ENCODE measurements at places on chromosomes 2 and 18.

- DNase-seq = no peak
Observed at GRCh38 chr2:133433455-133434451, 134.5 kb downstream of the NCKAP5 start.

GRCh38 chr2:238728330-238729260 is 119.3 kb upstream of the TWIST2 start:
- no peak for DNase-seq

DNA sequence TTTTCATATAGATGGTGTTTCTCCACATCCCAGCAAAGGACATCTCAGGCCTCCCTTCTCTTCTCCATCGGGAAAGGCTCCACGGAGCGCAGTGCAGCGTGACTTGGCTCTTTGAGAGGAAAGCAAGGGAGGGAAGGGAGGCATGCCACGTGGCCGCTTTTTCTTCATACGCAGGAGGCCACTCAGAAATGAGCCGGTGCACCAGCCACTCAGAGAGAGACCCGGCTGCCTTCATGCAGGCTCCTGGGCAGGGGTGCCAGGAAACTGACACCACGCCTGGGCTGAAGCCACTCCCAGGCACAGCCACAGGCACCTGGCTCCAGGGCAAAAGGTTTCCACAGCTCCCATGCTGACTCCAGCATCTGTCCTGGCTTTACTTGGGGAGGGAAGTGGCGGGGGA is 11.1 kb upstream of the LOXHD1 start:
- no peak for DNase-seq

GRCh38 chr2:11904029-11904428 is 157.6 kb downstream of the LPIN1 start:
- no peak for DNase-seq

GRCh38 chr2:102315921-102316320 is 4.6 kb downstream of the IL1RL1 start:
- DNase-seq = no peak

DNA sequence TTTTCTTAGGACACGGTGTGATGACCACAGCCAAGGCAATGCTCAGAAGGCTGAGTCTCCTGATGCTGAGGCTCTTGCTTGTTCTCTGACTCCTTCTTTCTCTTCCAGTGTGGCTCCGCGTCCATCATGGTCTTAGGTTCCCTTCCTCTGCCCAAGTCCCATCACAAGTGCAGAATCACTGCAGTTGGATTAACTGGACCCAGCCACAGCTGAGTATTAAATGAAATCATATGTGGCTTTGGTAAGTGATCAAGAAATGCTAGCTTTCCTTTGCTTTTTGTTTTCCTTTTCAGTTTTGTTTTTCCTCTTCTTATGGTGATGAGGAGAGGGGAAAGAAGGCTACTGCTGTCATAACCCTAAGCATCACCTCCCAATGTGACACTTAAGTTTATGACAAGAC is 375.8 kb downstream of the INSIG2 start:
- DNase-seq = no peak

DNA sequence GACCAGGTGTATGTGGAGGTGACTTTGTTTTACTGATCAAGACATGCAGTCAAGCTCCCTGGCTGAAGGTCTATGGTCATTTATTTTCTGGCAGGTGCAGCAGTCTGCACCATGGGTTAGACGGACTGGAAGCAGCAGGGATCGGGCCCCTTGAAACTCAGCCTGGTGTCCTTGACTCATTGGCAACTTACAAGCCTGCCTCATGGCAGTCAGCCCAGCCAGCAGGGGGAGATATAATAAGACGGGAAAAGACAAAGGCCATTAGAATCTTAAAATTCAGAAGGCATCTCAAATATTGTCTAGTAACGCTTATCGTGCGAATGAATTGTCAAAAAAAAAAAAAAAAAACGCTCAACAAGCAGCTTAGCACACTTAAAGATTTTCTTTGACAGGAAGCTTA is 308.2 kb downstream of the EN1 start:
- DNase-seq = no peak

DNA sequence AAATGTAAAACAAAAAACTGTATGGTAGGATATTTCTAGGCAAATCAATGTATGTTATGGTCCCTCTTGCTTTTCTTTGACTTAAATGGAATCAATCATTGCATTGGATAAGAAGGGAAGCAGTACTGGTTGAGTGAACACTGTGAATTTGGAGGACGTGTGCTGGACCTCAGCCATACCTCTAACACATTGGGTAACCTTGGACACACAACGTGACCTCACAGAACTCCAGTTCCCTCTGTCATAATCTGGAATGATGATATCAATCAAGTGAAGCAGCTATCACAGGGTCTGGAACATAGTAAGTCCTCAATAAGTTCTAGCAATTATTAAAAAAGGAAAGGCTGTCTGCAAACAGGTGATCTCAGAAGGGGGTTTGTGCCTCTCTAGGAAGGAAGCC is 474.9 kb upstream of the TCF4 start:
- no peak for DNase-seq

- DNase-seq = no peak
Observed at GRCh38 chr2:62149708-62150107, 46.2 kb upstream of the B3GNT2 start.

- no peak for DNase-seq
Observed at GRCh38 chr18:54209471-54210180, 14.8 kb downstream of the MBD2 start.

DNA sequence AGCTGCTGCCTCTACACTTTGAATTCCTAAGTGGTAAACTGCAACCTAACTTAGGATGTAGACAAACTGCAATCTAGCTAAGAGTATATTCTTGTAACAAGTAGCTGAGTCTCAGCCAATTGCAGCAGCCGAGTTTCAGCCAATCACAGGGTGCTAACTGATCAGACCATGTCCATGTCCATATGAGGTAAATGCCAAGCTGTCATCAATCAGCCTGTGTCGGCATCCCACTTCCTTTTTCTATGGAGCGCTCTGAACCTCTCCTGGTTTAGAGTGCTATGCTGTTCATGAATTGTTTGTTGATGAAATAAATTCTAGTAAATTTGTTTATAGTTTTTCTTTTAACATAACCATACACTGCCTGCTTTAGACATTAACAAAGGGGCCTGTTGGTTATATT is 408.8 kb downstream of the NBAS start:
- DNase-seq = no peak

DNA sequence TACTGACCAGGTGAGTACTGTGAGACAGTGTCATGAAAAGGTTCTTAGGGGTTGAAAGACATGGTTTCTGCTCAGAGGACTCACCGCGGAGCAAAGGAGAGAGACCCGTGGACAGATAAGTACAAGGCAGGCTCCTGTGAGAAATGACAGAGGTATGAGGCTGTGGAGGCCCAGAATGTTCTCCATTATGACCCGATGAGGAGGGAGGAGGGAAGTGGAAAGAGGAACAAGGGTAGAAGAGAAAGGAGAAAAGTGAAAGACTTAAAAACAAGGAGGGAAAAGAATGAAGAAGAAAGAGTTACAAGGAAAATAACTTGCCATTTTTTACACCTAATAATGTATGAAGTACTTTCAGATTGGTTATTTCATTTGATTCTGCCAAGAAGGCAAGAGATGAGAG is 29.8 kb downstream of the MAPRE3 start:
- no peak for DNase-seq

DNA sequence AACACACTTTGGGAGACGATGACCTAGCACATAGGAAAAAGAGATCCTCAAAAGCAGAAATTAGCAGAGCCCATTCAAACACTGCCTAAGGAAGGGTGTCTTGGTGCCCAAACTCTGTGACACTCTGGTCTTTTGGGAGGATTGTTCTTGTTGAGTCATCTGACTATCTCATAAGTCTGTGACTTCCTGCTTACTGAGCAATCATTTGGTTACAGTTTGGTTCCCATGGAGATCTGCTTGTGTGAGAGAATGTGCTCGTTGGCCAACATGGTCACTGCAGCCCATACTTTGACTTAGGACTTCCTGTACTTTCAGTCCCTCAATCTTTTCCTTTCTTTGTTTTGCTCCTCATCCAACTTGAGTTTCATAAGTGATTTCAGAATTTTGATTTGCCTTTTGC is 602.9 kb downstream of the NYAP2 start:
- DNase-seq = no peak

DNA sequence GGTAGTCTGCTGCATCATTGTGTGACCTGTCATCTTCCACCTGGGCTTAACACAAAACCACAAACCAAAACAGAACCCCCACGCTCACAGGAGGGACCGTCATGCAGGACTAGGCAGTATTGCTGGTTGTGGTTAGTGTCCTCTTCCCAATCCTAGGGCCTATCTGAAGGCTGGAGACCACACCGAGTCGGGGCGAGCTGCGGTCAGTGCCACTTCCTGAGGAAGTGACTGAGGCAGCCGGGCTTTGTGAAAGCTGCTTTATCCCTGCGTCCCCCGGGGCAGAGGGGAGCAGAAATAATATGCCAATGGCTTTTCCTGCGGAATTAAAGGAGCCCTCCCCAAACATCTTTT is 22.9 kb downstream of the ZNF532 start:
- no peak for DNase-seq

DNA sequence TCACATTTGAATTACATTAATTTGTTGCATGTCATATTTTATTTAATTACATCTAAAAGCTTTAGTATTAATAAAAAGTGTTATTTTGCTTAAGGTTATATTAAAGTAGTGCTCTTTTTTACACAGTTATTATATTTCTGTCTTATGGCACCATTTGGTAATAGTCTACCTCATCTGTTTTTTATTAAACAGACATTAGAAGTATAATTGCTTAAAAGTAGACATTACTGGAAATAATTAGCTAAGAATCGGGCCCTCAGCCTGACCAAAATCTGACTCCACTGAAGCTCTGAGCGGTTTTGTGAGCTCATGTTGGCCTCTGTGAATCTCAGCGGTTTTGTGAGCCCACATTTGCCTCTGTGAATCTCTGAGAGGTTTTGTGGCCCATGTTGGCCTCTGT is 102.5 kb upstream of the SNTG2 start:
- no peak for DNase-seq

DNA sequence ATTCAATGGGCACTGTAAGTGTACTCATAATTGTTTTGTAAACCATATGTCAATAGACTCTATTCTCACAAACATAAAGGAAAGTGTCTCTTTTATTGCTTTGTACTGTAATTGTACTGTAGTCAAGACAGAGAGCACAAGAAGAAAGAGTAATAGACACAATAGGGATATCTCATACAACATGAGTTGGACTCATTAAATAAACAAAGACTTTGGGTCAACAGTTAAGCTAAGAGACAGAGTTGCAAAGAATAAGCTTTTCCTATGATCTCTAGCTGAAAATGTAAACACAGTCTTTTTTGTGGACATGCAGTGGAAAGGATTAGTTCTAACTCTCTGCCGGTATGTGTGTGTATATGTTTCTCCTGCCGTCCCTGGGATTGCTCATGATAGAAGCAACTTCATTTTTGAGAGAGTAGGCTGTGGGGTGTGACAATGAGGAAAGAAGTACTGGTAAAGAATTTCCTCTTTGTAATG is 13.9 kb upstream of the KYNU start:
- DNase-seq = no peak

DNA sequence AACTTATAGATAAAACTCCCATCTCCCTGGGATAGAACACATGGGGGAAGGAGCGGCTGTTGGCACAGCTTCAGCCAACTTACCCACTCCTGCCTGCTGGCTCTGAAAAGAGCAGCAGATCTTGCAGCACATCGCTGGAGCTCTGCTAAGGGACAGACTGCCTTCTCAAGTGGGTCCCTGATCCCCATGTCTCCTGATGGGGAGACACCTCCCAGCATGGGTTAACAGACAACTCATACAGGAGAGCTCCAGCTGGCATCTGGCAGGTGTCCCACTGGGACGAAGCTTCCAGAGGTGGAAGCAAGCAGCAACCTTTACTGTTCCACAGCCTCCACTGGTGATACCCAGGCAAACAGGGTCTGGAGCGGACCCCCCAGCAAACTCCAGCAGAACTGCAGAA is 673.3 kb downstream of the NRXN1 start:
- no peak for DNase-seq
